ENCODE measurements at places on chromosomes 1 and 21. TPM values are rescaled to one million over a fixed set of nuclear protein-coding genes. Genes with fewer than 3 reads are reported as not detected.

Gene MYOC
- total RNA-seq: 111 TPM

Gene TFF3
- total RNA-seq: 9.9 TPM

Gene PADI1
- not detected for total RNA-seq

Gene KLF17
- 1.5 TPM for total RNA-seq

Gene ZNF695
- total RNA-seq: not detected

DNA sequence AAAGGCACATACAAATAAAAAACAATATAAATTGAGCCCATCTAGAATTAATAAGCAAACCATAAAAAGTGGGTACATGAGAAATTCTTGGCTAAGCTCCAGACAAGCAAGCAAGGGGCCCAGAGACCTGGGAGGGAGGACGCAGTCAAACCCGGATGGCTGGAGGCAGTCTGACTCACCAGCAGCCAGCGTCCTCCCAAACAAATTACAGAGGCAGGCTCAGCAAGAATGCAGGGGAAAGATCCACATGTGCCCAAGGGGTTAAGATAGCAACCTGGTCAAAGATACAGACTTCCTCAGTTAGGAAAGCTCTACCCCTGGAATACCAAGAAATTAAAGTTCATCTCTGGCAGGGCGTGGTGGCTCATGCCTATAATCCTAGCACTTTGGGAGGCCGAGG, 7.4 kb upstream of the TIAM1 start:
- H3K4me3 ChIP-seq: no peak overlapping the region
- no peaks in the 10 kb centered on the region for H3K36me3 ChIP-seq
- no peaks in the 10 kb centered on the region for H3K4me1 ChIP-seq
- H3K27me3 ChIP-seq: no peaks in the 10 kb centered on the region
- no peak for DNase-seq
- H3K27ac ChIP-seq: no peak overlapping the region

DNA sequence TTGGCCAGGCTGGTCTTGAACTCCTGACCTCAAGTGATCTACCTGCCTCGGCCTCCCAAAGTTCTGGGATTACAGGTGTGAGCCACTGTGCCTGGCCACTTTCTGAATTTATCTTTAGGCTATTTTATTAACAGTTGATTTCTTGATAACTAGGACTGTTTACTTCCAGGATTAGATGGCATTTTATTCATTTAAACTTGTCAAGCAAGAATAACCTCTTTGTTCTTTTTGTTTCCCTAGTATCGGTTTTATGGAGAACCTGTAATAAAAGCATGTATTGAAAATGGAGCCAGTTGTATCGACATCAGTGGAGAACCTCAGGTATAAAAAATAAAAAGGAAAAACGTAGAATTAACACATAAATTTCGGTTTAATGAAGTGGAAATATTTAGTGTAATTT, 11.5 kb downstream of the SCCPDH start:
- H3K36me3 ChIP-seq: peaks cover 69% of the 10 kb centered on the region
- H3K4me1 ChIP-seq: no peaks in the 10 kb centered on the region
- no peak overlapping the region for H3K27ac ChIP-seq
- DNase-seq: no peak

DNA sequence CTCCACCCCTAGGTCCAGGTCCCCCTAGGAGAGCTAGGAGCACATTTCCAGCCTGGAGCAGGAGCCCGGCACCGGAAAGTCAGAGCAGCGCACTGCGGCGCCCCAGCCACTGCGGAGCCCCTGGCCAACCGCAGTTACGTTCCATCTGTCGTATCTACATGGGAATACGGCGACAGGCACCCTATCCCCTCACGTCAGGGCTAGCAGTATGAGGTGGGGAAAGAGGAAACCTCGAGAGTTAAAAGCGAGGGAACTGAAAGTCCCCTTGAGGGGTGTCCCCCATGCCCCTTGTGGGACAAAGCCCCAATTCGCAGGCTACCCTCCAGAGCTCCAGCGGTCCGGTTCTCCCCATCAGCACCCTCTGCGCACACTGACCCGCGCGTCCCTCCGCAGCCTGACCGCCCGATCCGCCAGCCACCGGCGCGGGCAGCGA, 995 bp downstream of the COLGALT2 start:
- DNase-seq: no peak
- H3K4me1 ChIP-seq: peaks cover 17% of the 10 kb centered on the region

DNA sequence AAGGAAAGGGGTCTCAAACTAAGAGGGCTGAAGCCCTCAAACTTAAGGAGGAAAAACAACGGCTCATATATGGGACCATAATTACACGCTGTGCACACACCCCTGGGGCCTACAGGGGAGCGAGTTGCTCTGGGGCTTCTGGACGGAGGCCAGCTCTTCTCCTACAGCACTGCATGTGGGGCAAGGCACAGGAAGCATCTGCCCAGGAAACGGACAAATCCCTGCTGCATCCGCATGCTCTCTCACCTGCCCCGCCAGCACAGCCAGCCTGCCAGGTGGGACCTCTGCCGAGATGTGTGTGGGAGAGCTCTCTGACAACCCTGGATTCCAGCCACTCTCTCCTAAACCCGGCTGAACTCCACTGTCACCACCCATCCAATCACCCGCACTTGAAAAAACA, 54.1 kb downstream of the MRPL37 start:
- no peak overlapping the region for H3K4me3 ChIP-seq
- H3K27ac ChIP-seq: no peak overlapping the region
- peaks cover 25% of the 10 kb centered on the region for H3K4me1 ChIP-seq
- H3K27me3 ChIP-seq: no peaks in the 10 kb centered on the region

- H3K36me3 ChIP-seq: no peaks in the 10 kb centered on the region
- no peak overlapping the region for H3K27ac ChIP-seq
- no peaks in the 10 kb centered on the region for H3K27me3 ChIP-seq
- H3K4me3 ChIP-seq: no peak overlapping the region
Measured at GRCh38 chr1:14915356-14916054, 238.0 kb upstream of the TMEM51 start.

- no peak overlapping the region for H3K4me3 ChIP-seq
- H3K4me1 ChIP-seq: no peaks in the 10 kb centered on the region
- no peaks in the 10 kb centered on the region for H3K27me3 ChIP-seq
Measured at GRCh38 chr1:44543786-44544185, 130.5 kb downstream of the TMEM53 start.

DNA sequence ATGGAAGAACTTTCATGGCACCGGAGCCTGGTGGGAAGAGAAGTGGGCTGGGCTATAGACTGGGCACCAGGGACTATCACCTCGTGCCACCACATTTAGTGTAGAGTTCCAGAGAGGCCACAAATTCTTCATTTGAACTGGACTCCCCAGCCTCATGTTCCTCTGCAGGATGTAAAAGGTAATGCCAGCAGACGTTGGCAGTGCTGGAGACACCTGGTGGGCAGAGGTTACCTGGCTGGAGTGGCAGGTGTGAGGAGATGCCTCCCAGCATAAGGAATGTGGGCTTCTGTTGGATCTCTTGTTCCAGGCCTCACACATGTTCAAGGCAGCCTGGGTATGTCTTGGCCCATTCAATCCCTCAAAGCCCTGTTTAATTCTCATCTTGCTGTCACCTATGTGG, 35.2 kb downstream of the TEX35 start:
- H3K27me3 ChIP-seq: no peaks in the 10 kb centered on the region
- H3K36me3 ChIP-seq: peaks cover 5% of the 10 kb centered on the region
- peaks cover 11% of the 10 kb centered on the region for H3K4me1 ChIP-seq
- no peak overlapping the region for H3K27ac ChIP-seq
- H3K4me3 ChIP-seq: no peak overlapping the region
- no peak for DNase-seq
